Tibial nerve (tissue), 4 donors: ENCODE measurements at places on chromosomes 2 and 18.

DNA sequence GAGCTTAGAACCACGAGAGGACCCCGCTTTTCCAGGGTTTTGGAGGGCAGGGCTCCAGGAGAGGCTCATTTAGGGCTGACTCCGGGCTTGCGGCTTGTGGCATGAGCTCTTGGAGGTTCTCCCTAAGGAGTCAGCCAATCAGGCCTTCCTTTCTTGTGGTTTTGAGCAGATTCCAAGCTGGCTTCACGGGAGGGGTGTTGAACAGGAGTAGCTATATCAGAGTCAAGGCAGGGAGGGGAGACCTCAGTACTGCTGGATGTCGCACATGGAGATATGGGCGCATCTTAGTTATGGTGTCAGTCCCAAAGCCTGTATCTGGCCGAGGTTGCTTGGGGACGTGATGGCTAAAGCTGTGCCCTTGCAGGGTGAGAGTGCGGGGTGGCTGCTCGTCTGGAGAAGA lies 98.6 kb downstream of the AGAP1 start:
- DNase-seq: no peak

DNA sequence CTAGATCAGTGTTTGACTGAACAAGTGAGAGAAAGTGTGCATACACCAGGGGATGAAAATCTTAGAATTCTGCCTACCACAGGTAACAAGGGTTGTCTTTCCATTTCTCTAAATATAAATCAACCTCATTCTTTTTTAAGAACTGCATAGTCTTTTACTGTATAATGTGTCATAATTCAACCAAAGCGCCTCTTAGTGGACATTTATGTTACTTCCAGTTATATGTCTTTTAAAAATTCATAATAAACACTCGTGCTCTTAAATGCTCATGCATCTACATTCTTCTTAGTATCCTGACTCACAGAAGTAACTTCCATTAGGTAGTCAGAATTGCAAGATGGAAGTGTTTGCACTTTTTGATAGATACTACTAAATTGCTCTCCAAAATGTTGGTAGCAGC lies 76.2 kb downstream of the CHRNA1 start:
- no peak for DNase-seq

GRCh38 chr2:179749210-179749609 lies 112.2 kb downstream of the ZNF385B start:
- DNase-seq: no peak

DNA sequence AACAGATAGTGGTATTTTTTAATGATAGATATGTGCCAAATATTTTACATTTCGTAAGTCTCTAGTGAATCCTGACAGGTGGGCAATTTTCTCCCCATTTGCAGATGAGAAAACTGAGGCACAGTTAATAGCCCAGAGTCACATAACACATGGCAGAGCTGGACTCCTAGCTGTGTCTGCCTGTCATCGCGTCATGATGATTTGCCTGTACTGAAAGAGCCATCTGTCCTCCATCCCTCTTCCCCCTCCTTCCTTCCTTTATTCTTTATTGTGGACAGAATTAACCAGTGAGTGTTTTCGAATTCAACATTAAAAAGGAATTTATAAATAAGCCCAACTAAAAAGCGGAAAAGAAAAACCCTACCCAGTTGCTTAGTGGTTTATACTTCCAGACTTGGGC lies 3.2 kb downstream of the DNAJB2 start:
- no peak for DNase-seq

DNA sequence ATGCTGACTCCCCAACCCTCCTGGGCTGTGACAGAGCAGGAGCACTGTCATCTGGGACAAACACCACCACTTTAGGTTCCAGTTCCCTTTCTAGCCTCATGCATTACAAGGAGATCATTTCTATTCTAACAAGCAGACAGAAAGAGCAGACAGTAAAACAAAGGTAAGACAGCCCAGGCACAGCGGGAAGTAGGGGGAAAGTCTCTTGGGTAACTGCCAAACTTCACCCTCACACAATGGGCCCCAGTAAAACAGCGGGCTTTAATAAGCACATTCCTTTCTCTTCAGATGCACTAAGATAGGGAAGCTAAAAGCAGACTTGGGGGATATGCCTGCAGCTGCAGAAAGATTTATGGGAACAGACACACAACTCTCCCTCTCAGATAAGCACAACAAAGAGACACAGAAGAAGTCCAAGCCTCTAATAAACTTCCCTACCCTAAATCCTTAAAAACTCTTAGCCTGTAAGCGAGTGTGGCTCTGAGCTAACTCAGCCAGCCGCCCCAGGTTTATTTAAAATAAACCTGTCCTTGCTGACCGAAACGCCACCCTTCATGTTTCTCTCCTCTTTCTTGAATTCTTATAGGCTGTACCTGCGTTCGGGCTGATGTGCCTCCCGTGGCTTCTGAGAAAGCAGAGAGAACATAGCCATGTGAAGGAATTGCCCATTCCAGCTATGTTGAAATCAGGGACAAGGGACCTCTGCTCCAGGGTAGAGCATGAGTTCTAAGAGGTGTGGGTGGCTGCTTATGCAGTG lies 726.8 kb upstream of the DDX18 start:
- no peak for DNase-seq

DNA sequence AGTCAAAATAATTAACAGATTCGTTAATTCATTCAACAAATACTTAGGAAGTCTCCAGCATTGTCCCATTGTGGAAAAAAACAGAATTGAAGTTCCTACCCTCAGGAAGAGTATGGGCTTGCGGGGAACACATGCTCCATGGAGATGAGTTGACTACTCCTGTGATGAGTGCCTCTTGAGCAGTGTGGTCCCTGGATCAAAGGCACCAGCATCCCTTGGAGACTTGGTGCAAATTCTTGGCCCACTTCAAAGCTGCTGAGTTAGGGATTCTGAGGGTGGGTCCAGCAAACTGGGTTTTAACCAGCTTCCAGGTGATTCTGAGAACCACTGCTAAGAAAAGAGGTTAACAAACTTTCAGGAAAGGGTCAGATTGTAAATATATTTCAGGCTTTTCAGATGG lies 361.6 kb downstream of the MYCN start:
- no peak for DNase-seq

GRCh38 chr2:64114912-64115277 lies 29.3 kb downstream of the PELI1 start:
- DNase-seq: no peak
